ENCODE measurements at places on chromosomes 7 and 10.

DNA sequence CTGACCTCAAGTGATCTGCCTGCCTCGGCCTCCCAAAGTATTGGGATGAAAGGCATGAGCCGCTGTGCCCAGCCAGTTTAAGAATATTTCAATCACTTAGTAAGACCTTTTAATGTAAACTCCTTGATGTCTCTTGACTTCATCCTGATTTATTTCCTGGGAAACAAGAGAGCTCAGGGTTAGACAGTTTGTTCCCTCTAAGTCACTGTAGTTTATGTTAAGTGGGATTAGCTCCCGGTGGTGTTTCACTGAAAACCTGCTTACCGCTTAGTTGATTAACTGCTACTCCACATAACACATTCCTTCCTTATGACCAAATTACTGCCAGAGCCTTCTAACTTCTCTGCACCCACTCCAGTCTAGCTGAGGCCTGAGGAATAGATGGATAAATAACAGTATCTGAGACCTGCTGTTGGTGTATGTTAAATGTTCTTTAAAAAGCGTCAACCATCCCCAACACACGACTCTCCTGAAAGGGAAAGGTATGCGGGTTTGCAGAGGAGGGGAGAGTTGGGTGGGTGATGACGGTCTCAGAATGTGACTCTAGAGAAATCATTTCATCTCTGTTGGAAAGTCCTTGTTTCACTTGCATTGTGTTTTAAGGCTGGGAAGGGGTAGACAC is 48.7 kb downstream of the CREB3L2 start:
- no peak for DNase-seq

GRCh38 chr7:133050200-133050995 is 31.5 kb downstream of the CHCHD3 start:
- DNase-seq: no peak

- no peak for DNase-seq
Measured at GRCh38 chr10:120926611-120927010, 75.4 kb downstream of the WDR11 start.

DNA sequence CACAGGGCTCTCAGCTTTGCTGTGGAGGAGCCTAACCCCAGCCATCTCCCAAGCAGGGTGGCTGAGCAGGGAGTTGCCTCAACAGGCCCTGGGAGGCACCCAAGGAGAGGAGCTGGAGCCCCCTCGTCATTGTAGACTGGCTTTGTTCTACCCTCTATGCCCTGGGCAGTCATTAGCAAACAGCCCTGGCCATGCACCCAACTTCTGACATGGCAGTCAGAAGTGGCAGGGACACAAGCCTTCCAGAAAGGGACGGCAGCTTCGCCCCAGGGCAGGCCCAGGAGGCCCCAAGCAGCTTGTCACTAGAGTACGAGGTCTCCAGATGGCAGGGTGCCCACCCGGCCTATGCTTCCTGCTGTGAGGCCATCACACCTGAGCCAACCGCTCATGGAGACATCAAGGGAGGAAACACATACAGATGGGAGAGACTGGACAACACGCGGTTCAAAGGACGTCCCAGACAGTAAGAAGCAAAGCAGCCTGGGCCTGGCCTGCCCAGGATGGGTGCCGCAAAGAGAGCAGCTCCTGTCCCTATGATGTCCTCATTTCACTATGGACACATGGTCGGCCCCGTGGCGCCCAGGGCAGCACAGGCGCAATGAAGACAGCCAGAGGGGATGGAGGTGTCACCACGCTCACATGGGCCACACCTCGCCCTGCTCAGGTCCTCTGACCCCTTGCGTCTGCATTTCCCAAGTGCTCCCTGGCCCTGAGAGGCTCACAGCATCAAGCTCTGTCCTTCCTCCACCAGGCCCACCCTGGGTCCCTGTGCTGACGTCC is 190.9 kb upstream of the CXCL12 start:
- DNase-seq: no peak

GRCh38 chr7:157874870-157875229 is 538.0 kb downstream of the DNAJB6 start:
- no peak for DNase-seq

DNA sequence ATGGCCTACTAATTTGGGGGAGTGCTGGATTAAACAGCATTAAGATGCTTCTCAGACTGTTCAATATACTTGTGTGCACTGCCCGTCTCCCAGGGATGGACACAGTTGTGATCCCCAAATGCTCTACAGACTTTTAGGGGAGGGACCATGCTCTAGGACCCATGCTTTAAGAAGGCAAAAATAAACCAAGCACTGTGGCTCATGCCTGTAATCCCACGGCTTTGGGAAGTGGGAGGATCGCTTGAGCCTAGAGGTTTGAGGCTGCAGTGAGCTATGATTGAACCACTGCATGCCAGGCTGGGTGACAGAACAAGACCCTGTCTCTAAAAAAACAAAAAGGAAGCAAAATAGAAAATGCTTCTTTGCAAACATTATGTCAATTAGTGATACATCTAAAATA is 102.6 kb downstream of the VOPP1 start:
- DNase-seq: no peak

DNA sequence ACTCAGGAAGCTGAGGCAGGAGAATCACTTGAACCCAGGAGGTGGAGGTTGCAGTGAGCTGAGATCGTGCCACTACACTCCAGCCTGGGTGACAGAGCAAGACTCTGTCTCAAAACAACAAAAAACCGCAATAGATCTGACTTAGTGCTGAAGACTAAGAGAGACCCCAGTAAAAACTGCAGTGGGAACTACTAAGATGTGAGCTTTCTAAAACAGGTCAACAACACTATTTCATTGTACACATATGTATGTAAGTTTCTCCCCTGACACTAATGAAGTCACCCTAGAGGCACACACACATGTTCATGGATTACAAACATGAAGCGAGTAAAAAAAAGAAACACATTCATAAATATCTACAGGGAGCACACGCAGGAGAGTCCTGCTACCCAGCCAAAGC is 68.3 kb downstream of the PDE1C start:
- no peak for DNase-seq

DNA sequence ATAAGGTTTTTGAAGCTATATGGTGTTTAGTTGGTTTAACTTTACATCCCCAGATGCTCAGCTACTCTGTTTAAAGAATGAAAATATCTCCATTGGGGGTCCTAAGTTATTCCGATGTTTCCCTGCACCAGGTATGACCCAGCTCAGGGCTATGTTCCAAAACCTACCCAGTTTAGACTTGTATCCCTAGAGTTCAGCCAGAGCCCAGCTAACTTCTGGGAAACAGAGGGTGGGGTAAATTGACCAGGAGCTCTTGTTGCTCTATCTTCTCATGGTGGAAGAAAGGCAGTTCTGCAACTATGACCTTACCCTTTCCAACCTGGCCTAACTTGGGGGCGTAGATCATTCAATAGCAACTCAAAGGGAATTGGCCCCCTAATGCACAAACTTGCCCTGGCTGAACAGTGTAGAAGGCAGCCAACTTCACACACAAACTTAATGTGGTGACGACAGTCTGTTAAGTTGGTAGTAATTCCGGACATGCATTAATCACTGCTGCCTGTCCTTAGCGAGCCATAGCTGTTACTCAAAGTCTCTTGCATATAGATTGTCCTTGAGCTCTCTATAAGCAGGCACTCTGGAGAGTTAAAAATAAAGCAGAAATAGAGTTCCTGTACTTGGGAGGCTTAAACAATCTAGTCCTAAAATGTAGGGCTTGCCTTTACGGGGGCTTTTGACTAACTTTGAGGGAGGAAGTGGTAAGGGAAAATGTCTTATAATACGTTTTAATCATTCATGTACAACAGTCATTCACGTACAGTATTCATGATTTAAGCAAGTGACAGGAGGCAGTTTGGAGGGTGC is 5.3 kb upstream of the ZNRF2 start:
- DNase-seq: no peak

GRCh38 chr10:80046629-80047441 is 31.6 kb upstream of the TMEM254 start:
- DNase-seq: peak; percentile 80

DNA sequence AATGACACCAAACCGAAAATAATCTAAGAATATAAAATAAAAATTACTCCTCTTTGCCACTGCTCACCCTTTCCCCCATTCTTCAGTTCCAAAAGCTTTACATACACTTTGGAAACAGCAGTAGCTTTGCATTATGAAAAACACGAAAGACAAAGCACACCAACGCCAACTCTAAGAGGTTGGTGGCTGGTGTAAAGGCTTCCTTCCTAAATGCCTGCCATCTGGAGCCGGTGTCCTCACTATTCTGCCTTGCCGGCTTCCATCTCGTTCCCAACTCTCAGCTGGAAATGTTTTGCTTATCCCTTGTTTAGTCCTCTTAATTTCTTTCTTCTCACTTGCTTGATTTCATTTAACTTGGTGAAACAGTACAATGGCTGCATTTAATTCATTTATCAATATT is 281.1 kb upstream of the LRRN3 start:
- DNase-seq: no peak

DNA sequence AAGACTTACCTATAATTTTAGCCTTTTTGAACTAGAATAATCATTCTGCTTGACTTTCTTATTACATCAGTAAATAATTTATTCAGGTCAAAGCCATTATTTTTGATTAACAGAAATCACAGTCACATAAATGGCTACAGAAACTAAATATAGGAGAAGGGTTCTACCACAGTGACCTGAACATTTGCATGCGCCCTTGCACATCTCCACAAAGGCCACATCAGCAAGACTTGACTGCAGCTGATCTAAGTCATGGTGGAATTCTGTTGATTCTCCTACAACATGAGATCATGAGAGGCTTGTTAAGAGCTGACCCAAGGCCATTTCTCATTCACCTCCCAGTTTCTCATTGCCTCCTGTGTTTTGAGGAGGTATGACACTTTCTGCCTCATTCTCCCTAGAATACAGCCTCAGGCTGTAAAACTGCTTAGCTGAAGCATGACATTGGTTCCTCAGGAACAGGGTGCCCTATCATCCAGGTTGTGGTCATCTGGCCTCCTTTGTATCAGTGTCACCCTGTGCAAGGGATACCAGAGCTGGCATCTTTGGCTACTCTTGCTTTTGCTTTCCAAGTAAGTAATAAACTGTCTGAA is 6.7 kb upstream of the IMMP2L start:
- DNase-seq: no peak

- DNase-seq: no peak
Measured at GRCh38 chr10:16570731-16571130, 49.1 kb upstream of the C1QL3 start.

DNA sequence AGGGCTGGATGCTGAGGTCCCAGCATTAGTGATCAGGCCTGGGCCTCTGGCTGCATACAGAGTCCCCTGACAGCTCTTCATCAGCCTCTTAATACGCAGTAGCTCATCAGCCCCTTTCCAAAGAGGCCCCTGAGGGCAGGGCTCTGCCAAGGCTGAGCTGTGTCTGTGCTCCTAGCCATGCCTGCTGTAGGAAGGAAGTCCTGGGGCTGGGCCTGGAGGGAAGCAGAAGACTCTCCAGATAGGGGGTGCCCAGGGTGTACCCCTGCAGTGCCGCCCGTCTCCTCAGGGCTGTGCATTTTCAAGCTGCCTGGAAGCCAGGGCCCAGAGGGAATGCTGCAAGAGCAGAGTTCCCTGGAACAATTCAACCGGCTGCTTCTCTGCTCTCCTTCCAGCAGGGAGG is 7.3 kb upstream of the RET start:
- DNase-seq: no peak

DNA sequence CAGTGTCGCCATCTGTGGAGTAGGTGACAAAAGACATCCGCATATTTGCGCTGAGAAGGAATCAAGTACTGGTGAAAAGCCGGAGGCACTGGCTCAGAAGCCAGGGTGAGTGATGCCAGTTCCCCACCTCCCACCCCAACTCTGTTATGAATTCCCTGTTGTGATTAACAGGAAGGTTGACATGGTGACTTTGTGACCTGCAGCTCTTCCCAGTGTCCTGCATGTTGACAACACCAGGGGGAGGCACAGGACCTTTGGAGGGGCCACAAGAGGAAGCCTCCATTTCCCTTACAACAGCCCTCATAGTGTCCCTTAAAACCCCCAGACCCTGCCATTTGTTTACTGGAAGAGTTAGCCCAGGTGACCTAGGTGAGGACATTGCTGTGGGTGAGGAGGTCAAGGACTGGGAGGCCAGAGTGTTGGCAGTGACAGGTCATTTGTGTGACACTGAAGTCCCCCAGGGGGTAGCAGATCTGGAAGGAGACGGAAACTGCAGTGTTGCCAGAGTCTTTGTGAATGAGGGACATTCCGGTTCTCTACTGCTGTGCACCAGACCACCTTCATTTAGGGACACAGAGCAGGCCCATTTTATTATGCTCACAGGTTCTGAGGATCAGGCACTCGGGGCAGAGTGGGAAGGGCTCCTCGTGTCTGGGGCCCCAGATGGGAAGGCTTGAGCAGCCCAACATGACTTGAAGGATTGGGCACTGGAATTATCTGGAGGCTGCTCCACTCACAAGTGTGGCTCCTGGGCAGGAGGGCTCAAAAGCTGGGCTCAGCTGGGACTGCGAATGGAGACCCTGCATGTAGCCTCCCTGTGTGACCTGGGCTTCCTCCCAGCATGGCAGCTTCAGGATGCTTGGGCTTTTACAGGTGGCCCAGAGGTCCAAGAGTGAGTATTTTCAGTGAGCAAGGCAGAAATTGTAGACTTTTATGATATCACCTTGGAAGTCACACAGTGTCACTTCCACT is 13.0 kb upstream of the ANTXRL start:
- DNase-seq: peak; percentile 16

DNA sequence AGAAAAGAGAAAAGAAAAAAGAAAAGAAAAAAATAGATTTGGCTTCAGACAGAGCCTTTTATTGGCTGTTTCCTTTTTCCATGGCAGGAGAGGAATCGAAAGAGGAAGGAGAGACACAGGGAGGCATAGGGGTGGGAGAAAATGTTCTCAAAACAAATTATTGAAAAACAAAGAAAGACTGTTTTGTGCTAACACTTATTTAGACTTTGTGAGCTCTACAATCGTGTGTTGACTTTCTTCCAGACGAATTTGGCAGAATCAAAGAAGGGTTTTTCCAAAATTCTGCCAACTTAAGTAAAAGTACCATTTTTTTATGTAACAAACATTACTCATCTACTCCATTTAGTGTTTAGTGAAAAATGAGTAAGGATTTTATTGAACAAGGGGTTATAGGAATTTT is 982.2 kb downstream of the REEP3 start:
- no peak for DNase-seq

GRCh38 chr7:93212881-93213280 is 13.4 kb downstream of the HEPACAM2 start:
- DNase-seq: no peak

DNA sequence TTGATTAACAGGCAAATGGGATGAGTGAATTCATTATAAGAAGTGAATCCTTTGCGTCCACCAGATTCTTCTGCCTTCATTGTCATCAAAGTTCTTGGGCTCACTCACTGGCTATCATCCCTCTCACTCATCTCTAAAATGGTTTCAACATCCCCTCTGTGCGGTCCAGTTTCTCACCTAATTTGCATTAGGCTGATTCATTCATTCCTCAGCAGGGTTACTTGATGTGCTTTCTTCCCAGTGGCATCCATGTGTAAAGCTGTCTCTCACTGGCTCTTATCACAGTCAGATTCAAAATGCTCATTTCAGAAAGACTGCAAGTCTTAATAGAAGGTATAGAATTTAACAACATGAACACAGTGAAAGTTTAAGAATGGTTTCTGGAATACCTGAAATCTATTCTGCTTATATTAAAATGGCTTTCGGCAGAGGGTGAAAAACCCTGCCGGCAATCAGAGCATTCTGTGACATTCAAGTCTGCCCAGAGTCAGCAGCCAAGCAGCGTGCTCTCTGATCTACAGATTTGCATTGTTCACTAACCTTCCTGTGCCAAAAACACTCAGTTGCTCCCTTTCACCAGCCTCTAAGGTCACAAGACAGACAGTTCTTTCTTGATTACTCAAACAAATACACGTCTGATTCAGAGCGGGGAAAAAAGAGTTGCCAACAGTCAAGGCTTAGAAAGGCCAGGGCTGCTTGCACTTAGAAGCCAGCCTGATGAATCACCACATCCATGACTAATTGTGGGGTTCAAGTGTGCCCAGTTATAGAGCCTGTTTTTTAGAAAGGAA is 106.7 kb downstream of the TES start:
- DNase-seq: peak; percentile 22

Measured in stimulated activated CD4-positive, alpha-beta T cell treated with anti-CD3 and anti-CD28 coated beads, Interleukin-2, amount 100 ng/mL, for 24 hours (primary cell).